ENCODE measurements at places on chromosomes 1 and 21.

GRCh38 chr1:67607699-67608098, 77.3 kb upstream of the GADD45A start:
- peak; percentile 84 for DNase-seq

- DNase-seq: no peak
Observed at GRCh38 chr1:222123111-222123510, 381.2 kb upstream of the DUSP10 start.

DNA sequence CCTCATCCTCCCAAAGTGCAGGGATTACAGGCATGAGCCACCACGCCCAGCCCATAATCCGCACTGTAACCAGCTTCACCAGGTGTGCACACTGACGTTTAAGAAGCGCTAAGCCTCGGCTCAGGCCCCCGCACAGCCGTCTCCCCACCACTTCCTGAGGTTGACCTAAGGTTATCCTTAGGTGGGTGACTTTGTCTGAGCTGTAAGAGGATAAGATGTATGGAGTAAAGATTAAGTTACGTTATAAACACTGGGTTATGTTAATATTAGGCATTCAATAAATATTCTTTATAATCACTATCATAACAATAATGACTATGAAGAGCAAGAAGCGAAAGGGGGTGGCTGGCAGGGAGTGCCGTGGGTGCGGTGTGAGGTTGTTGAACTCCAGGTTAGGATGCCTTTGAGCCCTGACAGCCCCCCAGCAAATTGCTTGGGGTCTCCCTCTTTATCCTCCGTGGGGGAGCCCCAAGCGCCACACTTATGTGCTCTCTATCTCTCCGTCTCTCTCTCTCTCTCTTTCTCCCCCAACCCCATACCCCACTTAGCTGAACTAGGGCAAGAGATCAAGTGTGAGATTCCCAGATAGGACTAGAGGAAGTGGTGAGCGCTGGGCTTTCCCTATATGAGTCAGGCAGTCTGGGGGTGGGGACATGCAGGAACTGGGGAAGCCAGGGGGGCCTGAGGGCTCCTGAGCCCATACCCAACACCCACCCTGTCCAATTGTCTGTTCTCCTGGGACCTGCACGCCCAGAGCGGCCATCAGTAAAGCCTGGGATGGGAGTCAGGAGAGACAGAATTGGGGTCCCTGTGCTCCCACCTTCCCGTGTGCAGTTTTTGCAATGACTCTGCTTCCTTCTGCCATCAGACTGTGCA, 7.6 kb downstream of the EFHD2 start:
- no peak for DNase-seq

DNA sequence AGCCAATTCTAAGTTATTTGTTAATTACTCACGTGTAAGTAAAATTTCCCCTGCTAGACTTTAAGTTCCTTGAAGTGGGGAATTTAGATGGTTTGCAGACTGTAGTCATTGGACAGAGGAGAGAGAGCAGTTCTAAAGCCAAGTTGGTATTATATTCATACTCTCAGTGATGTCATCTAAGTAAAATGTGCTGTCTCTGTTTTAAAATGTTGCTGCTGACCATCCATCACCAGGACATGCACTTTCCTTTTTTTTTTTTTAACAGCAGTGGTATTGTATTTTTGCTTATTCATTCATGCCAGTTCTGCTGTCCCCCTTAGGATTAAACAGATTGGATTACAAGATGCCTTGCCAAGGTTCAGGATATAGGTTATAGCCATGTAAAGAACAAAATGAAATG, 2.3 kb downstream of the TTLL7 start:
- no peak for DNase-seq

DNA sequence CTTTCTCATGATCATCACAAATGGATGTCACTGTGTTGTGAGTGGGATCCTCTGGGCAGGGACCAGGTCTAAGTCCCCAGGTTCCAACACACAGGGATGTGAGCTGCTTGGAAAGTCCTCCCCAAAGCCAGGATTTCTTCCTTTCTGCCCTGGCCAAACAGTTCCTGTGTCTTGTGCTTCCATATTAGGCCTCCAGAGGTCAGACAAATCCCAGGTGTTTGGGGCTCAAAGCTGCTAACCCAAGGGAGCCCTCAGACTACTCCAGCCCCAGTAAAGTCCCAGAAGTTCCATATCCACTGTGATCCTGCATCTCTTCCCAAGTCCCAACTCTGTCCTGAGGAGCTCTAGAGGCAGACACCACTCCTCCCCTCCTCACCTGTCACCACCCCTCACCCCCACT, 27.7 kb upstream of the MAGOH start:
- DNase-seq: no peak

GRCh38 chr1:8136766-8137165, 110.7 kb upstream of the ERRFI1 start:
- DNase-seq: no peak

- no peak for DNase-seq
Observed at GRCh38 chr1:239315631-239316217, 70.6 kb upstream of the CHRM3 start.

DNA sequence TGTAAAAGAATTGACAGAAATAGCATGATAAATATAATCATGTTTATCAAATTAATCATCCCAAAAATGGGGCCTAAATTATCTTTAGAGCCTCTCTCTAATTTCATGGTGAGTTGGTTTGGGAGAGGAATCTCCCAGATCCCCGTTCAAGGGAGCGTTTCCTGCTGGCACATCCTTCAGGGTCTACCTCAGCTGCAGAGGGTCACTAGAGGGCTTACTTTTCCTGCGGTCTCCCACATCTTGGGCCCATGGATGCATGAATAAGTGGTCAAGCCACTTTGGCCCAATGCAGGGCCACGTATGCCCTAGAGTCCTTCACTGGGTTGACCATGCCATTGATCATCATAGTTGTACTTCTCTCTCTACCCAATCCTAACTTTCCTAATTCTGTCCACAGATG, 164.1 kb downstream of the USP25 start:
- no peak for DNase-seq

DNA sequence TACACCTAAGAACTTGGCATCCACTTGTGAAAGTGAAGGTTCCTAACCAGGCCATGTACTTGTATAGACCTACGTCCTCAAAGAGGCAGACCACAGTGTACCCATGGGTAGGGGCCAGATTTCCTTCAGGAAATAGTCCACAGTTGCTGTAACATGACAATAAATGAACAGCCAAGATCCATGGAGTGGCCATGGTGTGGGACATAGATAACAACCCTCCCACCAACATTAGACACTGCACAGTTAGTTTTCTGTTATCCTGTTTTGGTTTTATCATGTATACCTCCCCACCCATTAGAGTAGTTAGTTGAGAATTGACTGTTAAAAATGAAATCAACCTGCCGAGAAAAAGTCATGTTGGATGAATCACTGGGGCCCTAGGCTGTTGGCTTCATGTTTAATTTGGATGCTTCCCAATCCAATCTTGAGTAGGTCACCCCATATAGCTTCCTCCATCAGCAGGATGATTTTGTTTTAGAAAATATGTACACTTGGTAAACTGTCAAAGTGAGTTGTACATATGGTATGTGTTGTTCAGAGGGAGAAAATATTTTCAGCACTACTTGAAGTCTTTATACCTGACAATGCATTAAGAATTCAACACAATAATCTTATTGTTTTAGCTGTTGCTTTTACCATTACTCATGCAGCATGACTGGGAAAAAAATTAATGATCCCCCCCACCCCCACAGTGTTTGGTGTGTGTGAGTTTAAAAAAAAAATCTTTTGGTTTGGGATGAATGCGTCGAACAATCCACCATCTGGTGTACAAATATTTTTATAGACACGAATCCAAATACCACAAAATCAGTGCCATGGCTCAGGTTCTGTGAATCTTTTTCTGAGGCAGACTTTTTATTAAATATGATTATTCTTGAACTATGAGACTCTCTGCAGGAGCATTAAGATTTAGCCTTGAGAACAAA, 88.3 kb upstream of the ARHGAP29 start:
- no peak for DNase-seq

GRCh38 chr1:179930867-179931266, 23.7 kb upstream of the CEP350 start:
- no peak for DNase-seq

GRCh38 chr1:21539933-21540332, 30.7 kb downstream of the ALPL start:
- DNase-seq: no peak

GRCh38 chr21:38954588-38955004, 148.9 kb downstream of the ETS2 start:
- DNase-seq: no peak

- DNase-seq: no peak
Observed at GRCh38 chr1:179298952-179299351, 5.4 kb downstream of the SOAT1 start.

- DNase-seq: no peak
Observed at GRCh38 chr1:210750468-210750867, 383.5 kb downstream of the KCNH1 start.

- DNase-seq: no peak
Observed at GRCh38 chr1:183514235-183514634, 41.9 kb downstream of the SMG7 start.

DNA sequence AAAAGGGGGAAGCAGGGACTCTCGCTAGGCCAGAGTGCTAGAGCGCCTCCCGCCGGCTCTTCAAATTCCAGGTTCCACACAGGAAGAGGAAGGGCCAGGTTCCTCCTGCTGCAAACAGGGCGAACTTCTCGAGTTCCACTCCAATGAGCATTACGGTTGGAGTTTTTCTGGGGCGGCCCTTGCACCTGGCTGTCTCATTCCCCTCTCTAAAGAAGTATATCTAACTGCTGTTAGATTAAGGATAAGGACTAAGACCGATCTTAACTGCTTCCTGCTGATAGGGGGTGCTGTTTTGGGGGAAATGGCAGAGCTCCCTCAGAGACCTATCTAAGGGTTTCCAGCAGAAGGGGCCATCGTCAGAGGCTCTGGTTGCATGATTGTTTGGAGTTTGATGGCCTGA, 138.0 kb downstream of the RABGAP1L start:
- DNase-seq: no peak

DNA sequence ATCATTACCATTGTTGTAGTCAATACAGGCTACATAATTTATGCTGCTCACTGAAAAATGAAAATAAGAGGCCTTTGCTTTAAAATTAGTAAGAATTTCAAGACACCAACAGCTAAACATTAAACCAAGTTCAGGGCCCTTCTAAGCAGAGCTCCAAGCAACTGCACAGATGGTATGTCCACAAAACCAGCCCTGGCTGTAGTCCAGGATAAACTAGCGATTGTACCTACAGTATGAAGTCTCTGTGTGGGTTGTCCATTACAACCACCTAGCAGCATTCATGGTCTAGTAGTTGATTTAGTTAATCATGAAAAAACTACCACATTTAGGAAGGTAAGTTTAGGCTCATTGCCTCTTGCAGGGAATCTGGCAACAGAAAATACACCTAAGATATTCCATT, 35.3 kb downstream of the CLCA4 start:
- no peak for DNase-seq

DNA sequence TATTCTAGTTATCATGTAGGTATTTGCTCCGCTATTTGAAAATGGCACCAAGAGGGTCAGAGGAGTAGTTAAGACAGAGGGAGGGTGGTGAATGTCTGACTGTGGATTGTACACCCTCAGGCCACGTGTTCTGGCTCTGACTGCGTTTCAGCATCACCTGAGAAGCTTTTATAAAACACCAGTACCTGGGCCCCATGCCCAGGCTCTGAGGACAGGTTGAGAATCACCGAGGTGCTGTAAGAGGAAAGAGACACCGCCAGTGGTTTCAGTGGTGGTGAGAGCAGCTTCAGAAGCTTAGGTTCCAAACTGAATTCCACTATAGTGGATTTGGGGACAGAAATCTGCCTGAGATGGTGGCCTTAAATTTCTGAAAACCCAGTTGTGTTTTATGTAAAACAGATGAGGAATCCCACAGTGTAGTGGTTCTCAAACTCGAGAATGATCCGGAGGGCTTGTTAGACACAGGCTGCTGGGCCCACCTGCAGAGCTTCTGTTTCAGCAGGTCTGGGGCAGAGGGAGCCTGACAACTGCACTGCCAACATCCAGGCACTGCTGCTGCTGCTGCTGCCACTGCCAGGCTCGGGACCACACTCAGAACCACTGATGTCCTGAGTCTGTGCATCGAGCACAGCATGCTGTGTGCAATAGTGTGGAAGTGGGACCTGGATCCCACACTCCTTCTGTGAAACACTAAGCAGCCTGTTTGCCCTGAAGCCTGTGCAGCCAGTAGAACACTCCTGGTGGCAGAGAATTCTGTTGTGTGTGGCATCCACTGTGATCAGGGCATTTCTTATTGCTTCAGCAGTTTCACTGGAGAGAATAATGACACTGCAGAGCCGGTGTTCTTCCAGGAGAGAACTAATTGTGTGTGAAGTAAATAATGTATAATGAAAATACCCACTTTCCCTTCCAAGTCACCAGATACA, 98.7 kb downstream of the SUSD4 start:
- no peak for DNase-seq

GRCh38 chr21:34595457-34595856, 19.5 kb downstream of the RCAN1 start:
- no peak for DNase-seq

DNA sequence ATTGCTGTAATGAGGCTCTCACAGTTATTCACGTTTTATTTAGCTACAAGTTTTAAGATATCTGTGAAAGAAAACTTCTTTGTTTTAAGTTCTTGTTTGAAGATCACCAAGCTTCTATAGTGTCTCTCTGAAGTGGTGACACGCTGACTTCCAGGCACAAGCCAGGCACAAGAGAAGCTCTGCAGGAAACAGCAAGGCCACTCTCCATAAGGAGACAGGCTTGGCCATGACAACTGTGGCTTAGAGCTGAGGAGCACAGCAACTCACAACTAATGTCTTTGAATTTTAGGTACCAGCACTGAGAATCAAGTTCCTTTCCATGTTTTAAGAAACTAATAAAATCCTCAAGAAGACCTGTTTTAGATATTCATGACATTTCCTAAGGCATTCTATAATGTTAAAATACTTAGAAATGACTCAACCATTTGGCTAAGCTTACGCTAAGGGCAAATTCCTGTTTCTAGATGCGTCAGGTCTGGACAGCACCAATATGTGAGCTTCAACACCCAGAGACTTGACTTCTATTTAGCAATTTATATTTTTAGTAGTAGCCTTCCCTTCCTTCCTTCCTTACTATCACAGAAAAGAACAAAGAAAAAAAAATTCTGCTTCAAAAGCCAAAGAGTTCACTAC, 40.2 kb downstream of the APP start:
- DNase-seq: no peak

DNA sequence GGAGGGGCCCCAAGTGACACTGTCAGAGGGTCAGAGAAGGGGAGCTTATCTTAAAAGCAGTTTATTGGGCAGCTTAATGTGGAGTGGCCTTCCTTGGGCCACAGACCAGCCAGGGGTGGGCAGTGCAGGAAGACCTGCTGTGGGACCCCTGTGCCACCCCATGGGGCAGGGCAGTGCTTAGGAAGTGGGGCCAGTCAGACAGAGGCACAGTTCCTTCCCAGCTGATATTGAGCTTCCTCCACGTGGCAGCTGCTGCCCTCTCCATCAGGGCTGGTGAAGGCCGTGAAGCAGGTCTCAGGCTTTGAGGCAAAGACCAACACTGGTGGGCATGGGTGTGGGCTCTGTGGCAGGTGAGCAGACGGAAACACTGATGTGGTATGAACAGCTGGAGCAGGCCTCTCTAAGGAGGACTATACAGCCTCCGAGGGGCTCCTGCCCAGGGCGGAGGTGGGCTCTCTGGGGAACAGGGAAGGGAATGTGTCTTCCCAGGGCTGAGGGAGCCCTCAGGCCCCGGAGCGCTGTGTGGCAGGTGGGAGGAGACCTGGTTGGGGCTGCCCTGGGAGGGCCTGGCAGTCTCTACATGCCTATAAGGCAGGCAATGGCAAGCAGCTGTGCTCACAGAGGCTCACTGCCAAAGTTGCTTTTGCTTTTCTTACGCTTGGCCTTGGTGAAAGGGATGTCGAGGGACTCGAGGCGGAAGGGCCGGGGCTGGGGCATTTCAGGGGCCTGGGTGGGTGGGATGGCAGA, 3.0 kb upstream of the DDOST start:
- no peak for DNase-seq

All from vagina (tissue), 2 donors.